Astrocyte (in vitro differentiated cells and primary cell): ENCODE measurements at places on chromosomes 16 and 17. TPM values are rescaled to one million over a fixed set of nuclear protein-coding genes. Genes with fewer than 3 reads are reported as not detected.
A peak's percentile ranks its signal among the peaks of the same experiment; 100 is the strongest.

Gene KRTAP2-1
- not detected in 2 replicates for total RNA-seq

DNA sequence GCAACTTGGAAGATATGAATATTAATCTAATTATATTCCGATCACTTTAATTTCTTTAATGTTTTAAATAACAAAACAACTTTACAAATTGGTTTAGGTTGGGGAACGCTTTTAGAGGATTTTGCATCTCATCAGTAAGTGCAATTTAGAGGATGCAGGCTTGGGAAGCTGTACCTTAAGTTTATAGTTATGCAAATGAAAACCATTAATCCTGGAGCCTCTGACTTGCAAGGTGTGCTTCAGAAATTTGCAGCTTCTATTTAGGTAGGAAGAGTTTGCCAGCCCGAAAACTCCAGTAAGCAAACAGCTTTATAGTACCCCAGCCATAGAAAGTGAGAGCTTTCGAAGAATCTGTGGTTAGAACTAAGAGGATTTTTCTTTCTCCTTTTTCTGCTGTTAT, 547.0 kb downstream of the MAF start:
- DNase-seq: no peak

DNA sequence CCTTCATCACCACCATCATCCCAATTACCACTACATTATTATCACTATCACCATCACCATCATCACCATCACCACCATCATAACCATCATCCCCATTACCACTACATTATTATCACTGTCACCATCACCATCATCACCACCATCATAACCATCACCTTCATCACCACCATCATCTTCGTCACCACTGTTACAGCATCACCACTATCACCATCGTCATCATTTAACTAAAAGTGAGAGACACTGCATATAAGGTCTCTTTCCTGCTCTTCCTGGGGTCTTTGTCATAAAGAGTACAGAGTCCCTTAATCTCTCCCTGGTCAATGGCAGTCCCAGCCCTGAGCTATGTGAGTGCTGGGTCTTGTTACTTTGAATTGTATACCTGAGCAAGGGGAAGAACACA, 133.5 kb downstream of the CMIP start:
- no peak for DNase-seq

DNA sequence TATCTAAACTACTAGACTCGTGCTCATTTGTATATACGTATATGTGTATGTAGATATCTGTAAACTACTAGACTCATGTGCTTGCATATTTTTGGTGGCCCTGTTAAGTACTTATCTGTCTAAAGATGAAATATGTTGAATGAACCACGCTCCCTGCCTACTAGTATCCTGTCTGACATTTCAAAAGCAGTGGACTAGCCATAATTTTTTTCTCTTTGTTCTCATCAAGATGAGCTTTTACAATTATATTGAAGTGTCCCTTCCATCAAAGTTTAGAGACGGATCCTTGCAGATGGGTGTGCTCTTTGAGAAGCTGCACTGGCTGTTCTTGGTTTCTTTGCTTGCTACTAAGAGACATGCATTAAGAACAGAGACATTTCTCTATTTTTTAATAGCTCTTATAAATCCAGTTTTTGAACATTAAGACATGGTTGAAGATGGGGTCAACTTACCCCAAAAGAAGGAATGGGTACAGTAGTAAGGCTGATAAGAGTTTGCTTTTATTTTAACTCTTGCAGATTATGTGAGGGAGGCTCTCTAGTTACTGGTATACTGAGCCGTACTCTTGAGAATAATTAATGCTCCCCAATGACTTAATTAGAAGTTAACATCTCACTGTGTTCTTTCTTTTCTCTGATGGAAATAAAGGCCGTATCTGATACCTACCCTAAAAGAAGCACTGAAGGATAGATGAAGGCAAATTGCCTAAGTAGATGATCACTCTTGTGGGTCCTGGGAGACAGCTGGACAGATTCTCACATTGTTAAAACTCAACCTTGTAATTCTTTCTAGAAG, 3.4 kb downstream of the CNTNAP4 start:
- DNase-seq: no peak

GRCh38 chr16:48450367-48450766, 65.2 kb upstream of the SIAH1 start:
- DNase-seq: no peak

Gene NECAB2
- total RNA-seq: 0.32 and 1.1 TPM in 2 replicates

DNA sequence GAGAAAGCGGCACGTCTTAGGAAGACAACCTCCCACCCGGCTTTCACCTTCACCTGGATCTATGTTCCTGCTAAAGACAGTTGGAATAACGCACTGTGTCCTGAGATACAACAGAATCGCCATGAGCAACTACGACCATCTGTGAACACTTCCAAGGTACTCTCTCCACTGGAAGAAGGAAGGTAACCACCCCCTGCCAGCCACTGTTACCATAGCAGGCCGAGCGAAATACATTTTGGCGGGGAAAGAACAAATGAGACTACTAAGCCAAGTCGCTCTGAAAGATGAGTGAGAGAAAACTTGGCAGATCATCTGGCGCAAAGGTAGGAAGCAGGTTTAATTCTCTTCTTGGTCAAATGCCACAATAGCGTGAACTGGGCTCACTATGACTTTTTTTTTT, 9.8 kb downstream of the CRK start:
- no peak for DNase-seq

Gene CBX1
- total RNA-seq: 62.8 and 69.3 TPM in 2 replicates

GRCh38 chr17:70169709-70170597, 621 bp downstream of the KCNJ2 start:
- DNase-seq: no peak

- no peak for DNase-seq
Measured at GRCh38 chr17:78724999-78725398, 57.1 kb downstream of the CYTH1 start.

Gene MPP2
- total RNA-seq: 7.6 and 8.0 TPM in 2 replicates

DNA sequence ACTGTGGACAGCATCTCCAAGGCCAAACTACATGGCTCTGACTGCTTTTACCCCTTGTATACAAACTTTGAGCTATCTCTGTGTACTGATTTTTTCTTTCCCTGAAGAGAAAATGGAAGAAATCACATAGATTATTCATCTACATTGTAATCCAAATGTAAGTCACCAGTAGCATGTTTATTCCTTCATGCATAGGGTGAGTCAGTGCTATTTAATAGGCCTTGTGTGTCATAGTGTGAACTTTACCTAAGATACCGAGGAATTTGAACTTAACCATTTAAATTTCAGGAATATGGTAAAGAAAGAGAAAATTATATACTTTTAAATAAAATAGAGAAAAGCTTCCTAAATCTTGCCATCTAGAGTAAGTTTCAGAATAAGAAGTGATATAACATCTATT, 16.5 kb downstream of the PHKB start:
- DNase-seq: peak; percentile 36

Gene KRTAP4-1
- not detected in 2 replicates for total RNA-seq

- no peak for DNase-seq
Measured at GRCh38 chr17:78555746-78556401, 21.3 kb downstream of the DNAH17 start.

- DNase-seq: no peak
Measured at GRCh38 chr17:35725802-35726126, 5.7 kb upstream of the RASL10B start.

- DNase-seq: no peak
Measured at GRCh38 chr17:66032082-66032712, 159.7 kb downstream of the CEP112 start.

GRCh38 chr16:12881182-12881581, 20.2 kb upstream of the SHISA9 start:
- DNase-seq: no peak

DNA sequence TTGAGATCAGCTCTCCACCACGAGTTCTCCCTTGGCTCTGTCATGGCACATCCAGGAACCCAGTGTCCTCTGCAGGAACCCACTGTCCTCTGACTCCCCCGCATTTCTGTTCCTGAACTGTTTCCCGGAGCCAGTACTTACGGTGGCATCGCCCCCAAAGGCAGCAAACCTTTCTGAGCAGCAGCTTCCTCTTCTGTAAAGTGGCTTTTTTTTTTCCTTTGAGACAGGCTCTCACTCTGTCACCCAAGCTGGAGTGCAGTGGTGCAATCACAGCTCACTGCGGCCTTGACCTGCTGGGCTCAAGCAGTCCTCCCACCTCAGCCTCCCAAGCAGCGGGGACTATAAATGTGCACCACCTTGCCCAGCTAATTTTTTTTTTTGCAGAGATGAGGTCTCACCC, 32.2 kb downstream of the NAGPA start:
- no peak for DNase-seq

Gene RABEP2
- total RNA-seq: 18.6 and 19.4 TPM in 2 replicates

GRCh38 chr16:90057738-90058173, 19.4 kb downstream of the PRDM7 start:
- peak; percentile 66 for DNase-seq

DNA sequence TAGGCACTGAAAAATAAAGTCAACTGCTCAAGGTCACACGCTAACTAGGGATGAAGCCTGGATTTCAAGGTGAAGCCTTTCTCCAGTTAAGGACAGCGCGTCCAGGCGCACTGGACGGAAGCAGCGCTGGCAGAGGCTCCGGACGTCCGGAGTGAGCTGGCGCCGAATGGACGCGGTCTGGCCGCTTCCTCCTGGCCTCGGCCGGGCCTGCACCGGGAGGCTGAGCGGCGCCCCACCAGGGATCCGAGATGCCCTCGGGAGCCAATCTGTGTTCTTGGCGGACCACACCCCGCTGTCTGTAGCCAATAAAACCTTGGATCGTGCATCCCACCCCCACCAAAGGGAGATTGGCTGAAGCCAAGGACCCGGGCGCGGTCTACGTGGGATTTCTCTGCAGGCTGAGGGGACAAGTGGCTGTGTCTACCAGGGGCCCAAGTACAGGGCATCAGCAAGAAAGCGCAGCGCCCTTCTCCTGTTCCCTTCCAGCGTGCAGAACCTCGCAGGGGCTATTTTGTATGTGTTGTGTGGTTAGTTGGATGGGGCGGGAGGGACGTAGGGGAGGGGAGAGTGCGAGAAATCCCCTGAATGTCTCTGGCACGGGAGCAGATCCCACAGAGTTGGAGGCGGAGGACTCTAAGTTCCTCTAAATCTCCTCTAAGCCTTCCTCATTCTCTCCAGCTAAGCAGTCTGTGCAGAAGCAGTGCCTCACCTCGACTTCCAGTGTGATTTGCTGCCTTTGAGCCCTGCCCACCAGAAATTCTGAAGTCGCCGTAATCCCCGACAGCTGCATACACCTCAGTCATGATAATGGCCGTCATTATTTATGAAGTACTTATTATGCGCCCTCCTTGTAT, 2.5 kb upstream of the AKAP10 start:
- no peak for DNase-seq

GRCh38 chr17:38879878-38880665, 10.2 kb downstream of the LASP1 start:
- peak; percentile 77 for DNase-seq

DNA sequence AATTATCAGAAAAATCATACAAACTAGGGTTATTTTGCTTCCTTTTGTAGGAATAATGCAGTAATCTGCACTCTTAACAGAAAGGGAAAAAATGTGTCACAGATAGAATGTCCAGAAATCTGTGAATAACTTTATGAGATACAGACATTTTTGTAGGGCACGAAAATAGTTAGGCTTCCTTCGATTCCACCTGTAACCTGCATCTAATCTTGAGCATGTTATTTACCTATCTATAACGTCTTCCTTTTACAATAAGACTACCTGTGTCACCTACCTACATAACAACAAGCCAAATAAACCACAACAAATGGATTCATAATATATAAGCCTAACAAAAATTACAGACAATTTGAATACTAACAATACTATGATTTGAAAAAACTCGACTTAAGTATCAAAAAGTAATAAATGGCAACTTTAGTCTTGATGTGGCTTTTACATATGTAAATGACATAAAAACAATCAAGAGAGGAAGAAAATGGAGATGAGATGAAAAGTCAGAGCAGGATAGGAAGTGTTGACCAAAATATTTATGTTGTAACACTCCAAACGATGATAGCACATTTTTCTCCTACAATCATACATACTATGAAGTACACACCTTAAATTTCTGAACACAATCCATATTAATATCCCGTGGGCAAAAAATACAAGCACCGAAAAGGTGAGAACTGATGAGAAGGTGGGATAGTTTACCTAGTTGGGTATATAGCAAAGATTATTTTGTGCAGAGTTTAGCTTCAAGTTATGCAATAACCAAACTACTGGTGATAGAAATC, 2.5 kb downstream of the STAT5B start:
- no peak for DNase-seq

DNA sequence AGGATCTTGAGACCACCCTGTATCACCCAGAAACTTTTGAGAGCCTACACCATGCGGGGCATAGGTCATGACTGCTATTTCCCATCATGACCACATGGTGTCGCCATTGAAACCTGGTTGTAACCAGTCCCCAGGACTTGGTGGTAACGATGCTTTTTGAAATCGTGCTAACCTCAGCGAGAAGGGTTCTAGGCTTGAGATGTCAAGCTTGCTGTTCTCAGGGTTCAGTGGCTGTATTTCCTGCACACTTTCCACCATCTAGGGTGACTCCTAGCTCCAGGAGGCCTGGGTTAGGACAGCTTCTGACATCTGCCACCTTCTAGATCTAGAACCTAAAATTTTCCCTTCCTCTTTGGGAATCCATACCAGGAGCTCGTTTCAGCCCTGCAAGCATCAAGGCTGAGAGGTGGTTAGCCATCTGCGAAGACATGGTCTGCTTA, 13.0 kb upstream of the SPNS3 start:
- DNase-seq: peak; percentile 28

DNA sequence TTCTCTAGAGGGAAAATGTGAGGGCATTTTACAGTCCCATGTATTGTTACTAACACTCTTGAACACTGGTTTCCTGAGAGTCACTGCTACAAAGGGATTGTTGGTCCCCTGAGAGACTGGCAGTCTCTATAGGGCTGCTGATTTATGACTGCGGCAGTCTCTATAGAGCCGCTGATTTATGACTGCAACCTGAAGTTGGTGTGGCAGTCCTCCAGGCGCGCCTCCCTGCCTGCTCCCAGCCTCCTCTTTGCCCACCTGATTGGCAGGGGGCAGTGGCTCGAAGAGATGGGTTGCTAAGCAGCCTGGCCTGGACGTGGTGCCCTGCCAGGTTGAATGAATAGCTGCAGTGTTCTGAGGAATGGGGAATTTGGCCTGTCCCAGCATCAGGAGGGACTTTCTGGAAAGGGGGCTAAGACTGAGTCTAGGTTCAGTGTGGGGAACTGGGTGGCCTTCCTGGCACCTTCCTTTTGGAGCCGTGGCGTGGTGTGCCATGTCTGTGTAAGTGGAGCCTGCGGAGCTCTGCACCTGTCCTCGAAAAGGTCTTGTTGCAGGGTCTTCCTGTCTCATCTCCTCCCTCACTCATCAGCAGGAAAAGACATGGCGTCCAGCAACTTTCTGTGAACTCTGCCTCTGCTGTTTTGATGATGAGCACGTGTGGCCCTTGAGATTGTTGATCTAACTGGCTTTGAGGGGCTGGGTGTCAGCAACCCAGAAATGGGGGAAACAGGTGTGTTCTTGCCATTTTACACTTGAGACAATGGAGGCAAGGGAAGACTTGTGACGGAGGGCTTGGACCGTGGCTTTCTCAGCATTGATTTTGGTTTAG, 24.9 kb downstream of the SAP30BP start:
- DNase-seq: no peak

GRCh38 chr17:28216052-28216451, 102.9 kb upstream of the TMEM97 start:
- DNase-seq: no peak
